ENCODE measurements at places on chromosomes 3 and 15.

DNA sequence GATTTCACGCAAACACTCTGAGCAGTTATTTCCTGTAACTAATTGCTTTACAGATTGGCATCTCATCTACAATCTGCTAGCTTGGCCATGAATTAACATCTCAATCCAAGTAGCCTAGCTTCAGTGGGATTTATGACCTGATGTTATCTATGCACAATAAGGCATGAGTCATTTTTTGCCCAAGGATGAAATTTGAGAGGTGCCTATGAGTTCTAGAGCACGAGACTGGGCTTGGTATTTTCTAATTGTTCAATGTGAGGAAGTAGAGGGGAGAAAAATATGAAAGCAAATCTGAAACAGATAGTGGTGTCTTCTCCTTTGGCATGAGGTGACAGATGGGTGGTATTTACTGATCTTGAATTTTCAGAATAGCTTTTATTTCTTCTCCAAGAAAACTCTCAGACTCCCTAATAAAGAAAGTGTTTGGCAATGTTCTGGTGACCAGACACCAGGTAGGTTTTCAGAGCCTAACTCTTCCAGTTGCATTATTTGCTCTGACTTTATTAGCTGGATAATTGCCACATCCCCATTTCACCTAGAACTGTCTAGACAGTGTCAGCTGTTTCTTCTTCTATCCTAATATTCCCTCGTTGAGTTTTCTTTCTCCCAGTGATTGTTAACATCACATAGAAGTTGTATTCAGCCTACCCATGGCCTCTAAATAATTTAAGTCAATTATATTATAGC is 301.0 kb upstream of the UMPS start:
- peak; percentile 48 for DNase-seq

DNA sequence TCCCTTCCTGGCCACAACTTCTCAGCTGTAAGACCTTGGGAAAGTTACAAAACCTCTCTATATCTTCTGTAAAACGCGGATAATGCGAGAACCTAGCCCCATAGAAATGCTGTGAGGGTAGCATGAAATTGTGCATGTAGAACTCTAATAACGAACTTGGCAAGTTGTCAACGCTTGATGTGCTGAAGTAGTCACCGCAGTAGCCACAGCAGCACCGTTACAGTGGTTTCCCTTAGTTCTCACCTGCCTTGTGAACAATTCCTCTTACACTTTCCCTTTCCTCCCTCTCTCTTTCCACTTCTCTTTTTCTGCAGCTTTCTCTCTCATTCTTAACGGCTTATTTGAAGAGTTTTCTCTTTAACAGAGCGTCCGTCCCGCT is 447 bp upstream of the SHQ1 start:
- peak; percentile 72 for DNase-seq

DNA sequence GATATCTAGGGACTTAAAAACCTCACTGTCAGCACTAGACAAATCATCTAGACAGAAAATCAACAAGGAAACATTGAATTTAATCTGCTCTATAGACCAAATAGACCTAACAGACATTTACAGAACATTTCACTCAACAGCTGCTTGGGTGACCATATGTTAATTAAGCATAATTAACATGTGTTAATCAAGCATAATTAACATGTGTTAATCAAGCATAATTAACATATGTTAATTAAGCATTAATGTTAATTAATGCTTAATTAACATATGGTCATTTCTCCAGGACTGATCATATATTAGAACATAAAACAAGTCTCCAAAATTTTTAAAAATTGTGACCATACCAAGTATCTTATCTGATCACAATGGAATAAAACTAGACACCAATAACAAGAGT is 137.3 kb upstream of the MME start:
- DNase-seq = no peak

DNA sequence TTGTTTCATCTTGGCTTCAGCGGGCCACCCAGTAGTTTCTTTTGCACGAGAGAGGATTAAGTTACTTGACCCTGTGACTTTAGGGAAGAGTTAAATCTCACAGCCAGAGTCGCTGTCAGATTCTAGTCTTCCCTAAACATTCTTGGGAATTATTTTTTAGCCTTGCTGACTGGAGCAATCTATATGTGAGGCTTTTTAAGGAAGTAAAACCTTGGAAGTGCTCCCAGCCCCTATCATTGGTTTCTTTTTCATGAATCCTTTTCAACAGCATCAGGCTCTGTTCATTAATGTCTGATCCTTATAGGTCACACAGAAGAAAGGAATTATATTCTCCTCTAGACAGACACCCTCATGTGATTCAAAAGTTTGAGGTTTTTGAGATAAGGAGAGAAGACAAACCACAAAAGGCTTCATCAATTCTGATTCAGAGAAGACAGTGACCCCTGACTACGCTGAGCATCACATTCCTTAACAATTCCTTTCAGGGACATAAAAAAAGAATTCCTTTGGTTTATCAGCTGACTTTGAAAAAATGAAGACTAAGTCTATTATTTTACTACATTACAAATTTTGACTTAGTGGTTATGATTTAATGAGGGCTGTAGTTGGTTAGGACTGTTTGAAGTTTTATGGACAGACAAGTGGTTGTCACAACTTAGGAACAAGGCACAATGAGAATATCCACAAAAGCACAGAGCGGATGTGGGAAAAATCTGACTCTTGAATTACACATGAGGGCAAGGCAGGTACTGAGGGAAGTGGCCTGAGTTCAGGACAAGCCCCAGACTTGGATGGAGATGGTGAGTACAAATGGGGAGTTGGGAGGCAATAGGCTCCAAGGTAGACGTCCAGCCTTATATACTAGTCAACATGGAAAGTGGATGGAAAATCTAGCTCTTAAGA is 171.1 kb upstream of the STT3B start:
- DNase-seq = no peak

- DNase-seq = no peak
These were observed 60.9 kb downstream of the ATP2B2 start for GRCh38 chr3:10444511-10444910.

GRCh38 chr3:177300842-177301241 is 103.6 kb upstream of the TBL1XR1 start:
- DNase-seq = no peak

DNA sequence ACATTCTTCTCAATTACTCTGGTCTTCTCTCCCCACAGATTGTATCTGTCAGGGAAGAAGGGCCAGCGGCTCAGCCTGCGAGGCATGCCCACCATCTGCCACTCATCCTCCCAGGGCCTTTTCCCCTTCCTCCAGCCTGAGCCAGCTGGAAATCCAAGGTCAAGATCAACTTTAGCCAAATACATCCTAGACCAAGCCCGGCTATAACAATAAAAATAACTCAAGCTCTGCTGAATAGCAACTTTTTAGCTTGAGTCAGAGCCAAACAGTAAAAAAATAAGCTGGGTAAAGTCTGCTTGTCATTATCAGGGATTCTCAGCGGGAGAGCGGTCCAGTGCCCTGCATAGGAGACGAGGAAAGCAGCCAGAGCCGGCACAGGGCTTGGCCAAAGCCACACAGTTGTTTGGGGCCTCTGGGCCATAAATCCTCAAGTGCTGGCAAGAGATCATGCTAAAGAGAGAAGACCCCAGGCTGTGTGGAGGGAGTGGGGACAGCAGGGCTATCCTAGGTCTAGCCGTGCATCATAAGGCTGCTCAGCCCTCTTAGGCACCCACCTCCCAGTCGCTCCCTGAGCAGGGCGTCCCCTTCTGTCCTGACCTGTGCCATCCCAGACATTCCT is 76.2 kb upstream of the HERC1 start:
- no peak for DNase-seq

DNA sequence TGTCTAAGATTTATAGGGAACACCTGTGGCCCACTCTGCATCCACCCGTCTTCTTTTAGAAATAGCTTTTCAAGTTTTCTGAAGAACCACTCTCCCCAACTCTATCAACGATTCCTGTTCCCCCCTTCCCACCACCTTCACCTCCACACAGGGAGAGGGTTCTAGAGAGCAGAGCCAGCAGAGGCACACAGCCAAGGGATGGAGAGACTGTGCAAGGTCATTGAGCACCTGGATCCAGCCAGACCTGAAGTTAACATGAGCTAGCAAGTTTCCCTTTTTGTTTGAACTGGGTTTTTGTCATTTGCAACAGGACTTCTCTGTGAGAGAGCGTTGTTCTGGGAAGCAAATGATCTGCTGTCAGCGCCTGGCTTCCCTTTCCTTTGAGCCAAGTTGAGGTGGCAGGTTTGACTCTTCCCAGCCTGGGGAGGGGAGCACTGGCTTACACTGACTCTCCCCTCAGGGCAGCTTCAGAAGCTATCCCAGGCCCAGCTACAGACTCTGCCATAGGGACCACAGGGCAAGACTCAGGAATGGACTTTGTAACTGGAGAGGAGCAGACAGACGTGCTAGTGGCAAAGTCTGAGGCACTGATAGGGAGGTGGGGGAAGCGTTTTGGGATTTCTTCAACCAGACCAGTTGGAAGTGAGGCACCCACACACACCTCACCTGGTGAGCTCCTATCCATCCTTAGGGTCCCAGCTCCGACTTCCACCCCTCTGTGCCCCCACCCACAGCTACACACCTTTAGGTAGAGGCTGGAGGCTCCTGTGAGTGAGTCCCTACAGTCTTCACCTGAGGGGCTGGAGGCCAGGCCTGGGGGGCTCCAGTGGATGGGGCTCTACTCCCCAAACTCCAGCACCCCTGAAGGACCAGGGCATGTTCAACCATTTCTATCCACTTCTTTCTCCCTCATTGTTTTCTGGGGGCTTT is 19.4 kb upstream of the PLXNA1 start:
- DNase-seq = no peak

GRCh38 chr3:8450618-8451017 is 51.0 kb upstream of the LMCD1 start:
- DNase-seq = no peak

- DNase-seq = no peak
These were observed 150.2 kb upstream of the CBLB start for GRCh38 chr3:106018929-106019550.

DNA sequence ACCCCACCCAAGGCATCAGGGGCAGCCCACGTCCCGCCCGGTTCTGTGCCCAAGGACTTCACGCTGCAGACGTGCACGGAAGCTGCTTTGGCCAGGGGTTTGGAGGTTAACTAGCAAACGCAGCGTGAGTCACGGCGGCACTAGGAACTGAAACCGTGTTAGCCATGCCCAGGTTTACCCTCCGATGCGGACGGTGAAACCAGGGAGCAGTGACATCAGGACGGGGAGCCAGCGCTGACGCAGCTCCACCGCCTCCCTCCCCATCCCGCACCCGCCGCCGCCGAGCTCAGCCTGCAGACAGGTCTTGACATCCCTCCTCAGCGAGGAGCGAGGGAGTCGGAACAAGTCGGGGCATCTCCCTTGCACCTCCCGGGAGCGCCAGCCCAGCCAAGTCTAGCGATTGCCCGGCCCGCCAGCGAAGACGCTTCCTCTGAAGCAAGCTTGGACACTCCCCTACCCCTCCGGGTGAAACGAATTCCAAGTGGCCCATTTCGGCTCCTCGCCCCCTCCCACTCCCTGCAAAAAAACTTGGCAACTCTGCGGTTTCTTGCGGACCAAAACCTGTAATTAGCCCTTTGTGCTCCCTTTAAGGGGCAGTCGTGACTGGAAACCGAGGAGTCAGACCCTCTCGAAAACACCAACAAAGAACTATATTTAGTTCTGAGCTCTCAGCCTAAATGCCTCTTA is 1.4 kb upstream of the RAP2B start:
- DNase-seq = peak; percentile 95

- DNase-seq = peak; percentile 69
These were observed 458.3 kb downstream of the MFSD1 start for GRCh38 chr3:159260049-159260662.

DNA sequence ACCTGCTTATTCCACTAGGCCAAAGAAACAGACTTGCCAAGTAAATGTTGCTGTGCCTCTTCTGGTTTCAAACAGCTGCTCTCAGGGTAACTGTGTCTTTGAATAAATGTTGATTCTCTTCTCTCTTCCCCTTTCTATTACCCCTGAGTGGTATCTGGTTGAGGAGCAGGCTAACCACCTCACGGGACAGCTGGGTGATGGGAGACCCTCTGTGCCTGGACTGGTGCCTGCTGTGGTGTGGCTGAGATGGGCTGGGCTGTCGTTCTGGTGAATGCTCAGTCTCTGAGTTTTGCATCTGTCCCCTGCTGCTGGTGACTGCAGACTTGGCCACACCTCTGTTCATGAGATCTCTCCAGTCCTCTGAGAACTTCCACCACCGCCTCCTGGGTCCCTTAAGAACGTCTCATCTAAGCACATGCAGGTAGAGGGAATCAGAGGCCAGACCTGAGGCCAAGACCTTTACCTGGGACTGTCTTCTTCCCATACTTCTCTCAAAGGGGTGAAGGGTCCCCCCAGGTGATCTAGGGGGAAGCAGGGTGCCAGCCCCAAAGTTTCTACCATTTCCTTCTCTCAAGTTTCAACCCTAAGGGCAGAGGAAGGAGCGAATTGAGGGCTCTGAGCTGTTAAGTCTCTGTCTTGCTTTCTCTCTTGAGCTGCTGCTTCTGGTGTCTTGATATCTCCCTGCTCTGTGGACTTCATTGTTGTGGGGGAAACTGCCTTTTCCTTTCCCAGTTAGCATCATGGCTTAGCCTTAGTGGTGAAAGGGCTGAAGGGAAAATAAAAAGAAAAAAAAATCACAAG is 252.9 kb downstream of the EBLN2 start:
- no peak for DNase-seq

DNA sequence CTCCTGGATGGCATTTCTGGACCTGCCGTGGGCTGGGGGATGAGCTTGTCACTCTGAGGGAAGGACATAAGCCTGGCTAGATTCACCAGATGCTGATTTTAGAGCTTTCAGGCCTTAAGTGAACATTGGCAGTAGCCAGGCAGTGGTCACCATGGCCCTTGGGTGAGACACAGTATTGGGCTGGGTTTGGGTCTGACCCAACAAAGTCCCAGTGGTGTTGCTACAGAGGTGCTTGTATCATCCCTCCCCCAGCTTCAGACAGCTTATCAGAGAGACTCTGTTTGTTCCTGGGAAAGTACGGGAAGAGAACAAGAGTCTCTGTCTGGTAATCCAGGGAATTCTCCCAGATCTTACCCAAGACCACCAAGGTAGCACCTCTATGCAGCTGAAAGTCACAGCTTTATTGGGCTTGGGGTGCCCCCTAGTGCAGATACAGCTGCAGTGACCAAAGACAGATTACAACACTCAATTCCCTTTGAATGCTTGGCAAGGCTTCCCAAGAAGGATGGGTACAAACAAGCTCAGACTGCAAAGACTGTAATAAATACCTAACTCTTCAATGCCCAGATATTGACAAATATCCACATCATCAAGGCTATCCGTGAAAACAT is 9.8 kb upstream of the RUVBL1 start:
- DNase-seq = peak; percentile 69

GRCh38 chr3:106542101-106542769 is 673.4 kb upstream of the CBLB start:
- DNase-seq = no peak

DNA sequence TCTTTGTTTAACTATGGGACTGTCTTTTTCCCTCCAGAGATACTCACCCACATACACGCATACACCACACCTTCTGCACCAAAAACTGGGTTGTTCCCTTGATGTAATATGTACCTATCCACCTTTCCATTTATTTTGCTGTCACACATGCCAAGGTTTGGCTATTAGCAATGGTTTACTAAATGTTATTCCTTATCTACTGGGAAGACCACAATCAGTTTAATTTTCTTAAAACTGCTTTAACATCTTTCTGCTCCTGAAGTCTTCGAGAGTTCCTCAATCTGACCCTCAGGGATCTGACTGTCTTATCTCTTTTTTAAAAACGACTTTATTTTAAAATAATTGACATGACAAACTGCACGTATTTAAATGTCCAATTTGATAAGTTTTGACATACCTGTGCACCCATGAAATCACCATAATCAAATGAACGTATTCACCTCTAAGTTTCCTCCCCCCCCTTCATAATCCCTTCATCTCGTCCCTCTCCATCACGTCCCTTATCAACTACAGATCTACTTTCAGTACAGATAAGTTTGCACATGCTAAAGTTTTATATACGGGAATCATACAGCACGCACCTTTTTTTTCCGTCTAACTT is 805 bp upstream of the TRPM7 start:
- DNase-seq = no peak
